Activated T-helper 1 cell treated with Interleukin-2 at 50 U/mL for 16 hours (primary cell): ENCODE measurements at places on chromosomes 11 and 22.

DNA sequence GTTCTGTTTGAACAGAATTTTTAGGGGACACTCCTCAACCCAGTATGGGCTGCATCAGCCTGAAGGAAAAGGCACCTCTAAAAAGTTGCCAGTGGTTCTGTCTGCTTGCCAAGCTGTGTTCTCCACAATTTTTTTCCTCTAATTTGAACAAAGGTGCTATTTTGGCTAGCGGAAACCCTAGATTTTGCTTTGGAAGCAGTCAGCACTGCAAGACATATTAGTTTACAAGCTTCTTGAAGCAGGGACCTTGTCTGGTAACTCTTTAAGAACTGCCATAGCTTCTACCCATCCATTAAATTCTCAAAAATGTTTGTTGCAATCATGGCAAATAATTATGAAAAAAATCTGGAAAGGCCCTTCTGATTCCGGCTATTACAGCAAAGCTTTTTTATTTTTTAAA is 75.6 kb upstream of the HEPHL1 start:
- DNase-seq: no peak

DNA sequence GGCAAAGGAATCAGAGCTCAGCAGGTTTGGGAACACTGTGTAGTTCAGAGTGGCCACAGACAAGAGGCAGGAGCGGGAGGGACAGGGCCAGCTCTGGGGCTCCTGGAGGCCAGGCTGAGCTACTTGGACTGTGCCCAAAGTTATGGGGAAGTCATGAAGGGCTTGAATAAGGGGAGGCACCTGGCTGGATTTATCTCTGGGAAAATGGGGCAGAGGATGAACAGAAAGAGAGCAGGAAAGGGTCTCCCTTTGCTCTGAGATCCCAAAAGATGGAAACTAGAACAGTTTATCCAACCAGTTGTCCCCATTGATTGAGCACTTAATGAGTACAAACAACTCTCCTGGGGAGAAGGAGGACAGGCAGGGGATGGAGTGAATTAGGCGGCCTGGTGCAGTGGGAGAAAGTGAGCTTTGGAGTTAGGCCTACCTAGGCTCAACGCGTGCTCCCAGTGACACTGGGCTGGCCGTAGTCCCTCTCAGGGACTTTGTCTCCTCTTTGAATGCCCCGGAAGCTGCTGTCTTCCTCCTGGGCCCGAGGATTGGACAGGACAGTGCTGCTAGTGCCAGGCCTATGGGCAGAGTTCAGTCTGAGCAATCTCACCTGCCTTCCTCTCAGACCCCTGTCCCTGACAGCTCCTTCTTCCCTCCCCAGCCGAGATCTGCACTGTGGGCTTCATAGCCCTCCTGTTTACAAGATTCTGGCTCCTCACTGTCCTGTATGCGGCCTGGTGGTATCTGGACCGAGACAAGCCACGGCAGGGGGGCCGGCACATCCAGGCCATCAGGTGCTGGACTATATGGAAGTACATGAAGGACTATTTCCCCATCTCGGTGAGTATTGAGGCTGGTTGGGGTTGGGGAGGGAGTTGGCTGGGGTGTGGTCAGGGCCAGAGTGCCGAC is 2.0 kb downstream of the MOGAT2 start:
- no peak for DNase-seq

DNA sequence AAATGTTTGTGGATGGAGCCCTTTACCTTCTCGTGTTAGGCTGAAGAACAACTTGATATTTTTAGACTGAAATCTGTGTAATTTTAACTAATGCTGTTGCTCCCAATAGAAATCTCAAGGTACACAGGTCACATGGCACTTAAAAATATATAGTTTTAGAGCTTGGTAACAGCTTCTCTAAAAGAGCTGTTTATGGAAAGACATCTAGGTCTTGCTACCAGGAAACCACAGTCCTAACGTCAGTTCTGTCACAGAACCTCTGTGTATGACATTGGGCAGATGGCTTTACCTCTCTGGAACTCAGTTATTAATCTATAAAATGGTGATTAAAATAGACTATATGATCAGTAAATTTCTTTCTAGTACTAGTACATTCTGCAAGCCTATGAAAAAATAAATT is 35.4 kb downstream of the PAK1 start:
- no peak for DNase-seq

DNA sequence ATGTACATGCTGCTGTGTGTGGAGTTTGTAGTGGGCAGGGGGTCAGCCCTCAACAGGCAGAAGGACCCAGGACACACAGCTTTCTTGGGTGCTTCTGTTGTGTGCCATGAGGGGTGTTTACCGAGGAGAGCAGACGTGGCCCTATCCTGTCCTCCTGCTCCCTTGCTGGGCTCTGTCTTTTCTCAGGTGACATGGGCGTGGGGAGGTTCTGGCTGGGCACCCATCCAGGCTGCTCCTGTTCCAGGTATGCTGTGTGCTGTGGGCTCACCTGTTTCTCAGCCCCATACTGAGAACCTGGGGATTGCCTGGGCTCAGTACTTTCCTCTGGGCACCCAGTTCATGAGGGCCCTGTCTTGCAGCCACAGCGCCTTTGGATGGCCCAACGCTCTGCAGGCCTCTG is 23.3 kb downstream of the MICALL1 start:
- no peak for DNase-seq

GRCh38 chr11:75867778-75868374 is 52.9 kb downstream of the UVRAG start:
- no peak for DNase-seq

- no peak for DNase-seq
Measured at GRCh38 chr22:20591660-20592310, 84.4 kb downstream of the MED15 start.

DNA sequence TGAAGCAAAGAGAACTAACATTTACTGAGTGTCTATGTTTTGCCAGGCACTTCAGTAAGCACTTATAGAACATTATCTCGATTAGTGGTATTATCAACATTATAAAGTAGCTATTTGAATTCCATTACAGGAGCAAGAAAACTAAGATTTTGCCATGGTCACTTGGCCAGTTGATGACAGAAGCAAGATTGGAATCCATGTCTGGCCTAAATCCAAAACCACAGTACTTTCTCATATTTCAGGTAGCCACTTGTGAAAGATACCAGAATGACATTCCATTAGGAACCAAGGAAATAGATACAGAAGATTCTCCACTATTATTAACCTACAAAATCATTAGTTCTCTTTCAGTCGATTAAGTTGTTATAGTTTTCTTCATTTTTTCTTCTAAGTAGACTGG is 691.0 kb upstream of the API5 start:
- no peak for DNase-seq

DNA sequence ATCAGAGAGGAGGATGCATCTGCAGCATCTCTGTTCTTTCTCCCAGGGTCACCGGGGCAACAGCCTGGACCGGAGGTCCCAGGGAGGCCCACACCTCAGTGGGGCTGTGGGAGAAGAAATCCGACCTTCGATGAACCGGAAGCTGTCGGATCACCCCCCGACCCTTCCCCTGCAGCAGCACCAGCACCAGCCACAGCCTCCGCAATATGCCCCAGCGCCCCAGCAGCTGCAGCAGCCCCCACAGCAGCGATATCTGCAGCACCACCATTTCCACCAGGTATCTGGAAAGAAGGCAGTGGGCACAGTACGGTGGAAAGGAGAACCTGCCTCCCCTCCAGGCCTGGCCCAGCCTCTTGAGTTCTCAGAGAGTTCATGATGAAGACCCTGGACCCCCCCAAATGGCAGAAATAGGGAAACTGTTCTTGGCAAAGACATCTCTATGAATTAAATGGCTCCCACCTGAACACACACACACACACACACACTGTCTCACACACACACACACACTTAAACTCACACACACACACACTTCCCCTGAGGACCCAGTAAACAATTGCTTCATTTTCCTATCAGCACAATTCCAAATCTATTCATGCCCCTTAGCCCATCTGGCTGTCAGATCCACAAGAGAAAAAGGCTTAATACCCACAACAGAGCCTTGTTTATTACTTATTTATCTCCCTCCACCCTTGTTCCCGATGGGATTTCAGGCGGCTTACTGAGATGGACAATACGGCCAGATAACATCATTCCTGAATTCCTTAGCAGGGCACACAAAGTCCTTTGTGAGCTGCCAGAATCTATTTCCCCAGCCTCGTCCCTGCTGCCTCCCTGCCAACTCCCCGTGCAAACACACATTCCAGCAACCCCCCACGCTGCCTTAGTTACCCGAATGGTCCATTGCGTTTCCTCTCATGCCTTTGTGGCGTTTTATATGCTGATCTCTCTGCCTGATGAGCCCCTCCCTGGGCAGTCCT is 8.1 kb downstream of the TMA7B start:
- DNase-seq: no peak

DNA sequence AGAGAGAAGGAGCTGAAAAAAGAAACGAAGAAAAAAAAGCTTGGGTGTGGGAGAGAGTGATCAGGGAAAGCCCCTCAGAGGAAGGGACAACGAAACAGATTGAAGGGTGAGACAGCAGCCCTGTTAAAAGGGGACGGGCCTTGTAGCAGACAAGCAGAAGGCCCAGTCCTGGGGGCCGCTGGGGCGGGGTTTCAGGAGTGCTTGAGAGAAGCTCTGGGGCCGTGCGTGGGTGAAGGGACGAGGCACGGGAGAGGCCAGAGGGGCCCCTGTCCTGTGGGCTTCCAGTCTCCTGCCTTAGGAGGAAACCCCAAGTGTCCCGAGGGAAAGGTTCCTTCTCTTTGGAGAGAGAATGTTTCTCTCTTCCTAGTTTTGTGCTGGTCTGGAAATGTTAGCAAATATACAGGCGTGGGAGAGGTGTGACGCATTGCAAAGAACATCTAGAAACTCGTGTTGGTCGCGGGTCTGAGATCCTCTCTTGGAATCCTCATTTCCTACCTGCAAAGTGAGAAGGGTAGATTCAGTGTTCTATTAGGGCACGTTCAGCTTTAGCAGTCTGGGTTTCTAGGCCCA is 28.6 kb downstream of the ADAMTS15 start:
- DNase-seq: no peak

GRCh38 chr11:134945993-134946392 is 534.0 kb upstream of the B3GAT1 start:
- no peak for DNase-seq

- DNase-seq: no peak
Measured at GRCh38 chr11:132590986-132591385, 941.3 kb downstream of the OPCML start.

GRCh38 chr11:112315861-112316739 is 55.4 kb upstream of the PLET1 start:
- DNase-seq: no peak

DNA sequence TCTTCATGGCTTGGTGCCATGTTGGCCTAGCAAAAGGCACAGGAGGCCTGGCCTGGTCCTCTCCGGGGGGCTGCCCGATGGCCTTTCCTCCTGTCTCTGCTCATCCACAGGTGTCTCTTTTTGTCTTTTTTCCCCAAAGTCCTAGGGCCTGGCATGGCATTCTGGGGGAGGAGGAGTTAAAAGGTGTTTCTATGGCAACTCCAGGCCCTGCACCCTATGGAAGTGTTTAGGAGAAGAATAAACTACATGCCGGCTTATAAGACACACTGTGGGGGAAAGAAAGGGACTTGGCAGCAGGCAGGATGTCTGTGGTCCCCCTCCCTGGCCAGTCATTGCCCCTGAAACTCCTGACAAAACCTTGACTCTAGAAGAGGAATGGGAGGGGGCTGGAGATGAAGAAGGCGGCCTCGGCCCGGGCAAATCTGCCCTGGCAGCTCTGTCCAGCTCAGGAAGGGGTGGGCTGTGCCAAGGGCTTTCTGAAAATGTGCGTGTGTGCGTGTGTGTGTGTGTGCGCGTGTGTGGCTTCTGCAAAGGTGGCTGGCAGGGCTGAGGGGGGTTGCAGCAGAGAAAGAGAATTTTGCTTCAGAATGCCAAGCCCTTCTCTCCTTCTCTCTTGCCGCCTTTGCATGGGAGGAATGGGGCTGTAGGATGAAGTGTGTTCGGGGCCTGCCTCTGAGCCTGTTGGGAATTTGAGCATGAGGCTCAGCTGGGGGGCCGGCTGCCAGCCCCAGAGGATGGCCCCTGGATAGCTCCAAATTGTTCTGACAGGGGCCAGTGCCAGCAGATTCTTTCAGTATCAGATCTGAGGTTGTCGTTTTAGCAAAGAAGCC is 3.2 kb downstream of the TIMP3 start:
- no peak for DNase-seq

DNA sequence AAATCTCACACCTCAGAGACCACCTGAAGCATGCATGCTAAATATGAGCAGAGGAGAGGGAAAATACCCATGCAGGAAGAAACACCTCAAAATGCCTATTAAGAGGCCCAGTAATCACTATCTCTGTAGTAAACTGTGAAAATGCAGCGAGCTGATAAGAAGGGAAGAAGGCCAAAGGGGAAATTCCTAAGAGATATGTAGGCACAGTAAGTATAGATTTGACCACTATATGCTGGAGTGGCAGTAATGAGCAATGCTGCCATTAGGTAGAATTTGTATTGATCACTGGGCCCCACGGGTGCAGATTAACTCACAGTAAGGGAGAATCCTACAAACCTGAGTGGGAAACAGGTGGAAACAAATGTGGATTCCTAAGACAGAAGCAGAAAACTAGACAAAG is 1813.1 kb upstream of the RAG2 start:
- no peak for DNase-seq

DNA sequence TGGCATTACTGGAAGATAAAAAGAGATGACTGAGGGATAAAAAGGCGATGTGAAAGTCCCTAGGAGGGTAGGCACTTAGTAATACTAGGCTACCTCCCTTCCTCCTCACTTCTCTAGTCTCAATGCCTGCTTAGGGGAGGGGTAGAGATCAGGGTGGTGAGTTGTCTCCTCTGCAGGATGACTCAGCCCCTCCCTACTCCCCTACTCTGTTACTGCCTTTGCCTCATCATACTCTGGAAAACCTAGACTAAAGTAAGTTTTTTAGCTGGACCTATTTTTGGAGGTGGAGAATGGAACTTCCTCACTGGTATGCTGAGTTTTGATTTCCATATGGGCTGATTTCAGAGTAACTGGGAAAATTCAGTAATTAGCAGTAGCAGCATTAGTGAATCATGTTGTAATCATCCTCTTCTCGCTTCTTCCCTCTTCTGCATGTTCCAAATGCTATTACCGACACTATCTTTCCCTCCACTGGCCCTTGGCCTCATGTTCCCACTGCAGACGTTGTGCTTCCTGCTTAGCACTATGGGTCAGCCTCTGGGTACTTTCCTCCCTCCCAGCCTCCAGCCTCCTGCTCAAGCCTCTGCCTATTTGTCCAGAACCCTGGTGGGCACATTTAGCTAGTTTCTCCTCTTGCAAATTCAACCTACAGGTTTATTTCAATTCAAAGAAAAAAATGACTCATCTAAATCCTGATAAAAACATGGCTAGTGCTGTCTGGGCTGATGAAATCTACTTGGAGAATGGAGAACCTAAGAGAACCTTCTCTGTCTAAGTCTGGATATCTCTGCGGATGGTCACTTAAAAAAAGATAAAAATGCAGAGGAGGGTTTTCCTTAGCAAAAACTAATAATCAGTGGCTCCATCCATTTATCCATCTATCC is 281.7 kb downstream of the ST3GAL4 start:
- no peak for DNase-seq
